ENCODE measurements at places on chromosomes 1 and 21. TPM values are rescaled to one million over a fixed set of nuclear protein-coding genes. Genes with fewer than 3 reads are reported as not detected.

GRCh38 chr1:29062157-29062942 lies 61.4 kb downstream of the TMEM200B start:
- H3K27ac ChIP-seq = no peak overlapping the region
- H3K27me3 ChIP-seq = no peaks in the 10 kb centered on the region
- H3K36me3 ChIP-seq = peaks cover 3% of the 10 kb centered on the region
- no peak for DNase-seq
- H3K4me1 ChIP-seq = no peaks in the 10 kb centered on the region

DNA sequence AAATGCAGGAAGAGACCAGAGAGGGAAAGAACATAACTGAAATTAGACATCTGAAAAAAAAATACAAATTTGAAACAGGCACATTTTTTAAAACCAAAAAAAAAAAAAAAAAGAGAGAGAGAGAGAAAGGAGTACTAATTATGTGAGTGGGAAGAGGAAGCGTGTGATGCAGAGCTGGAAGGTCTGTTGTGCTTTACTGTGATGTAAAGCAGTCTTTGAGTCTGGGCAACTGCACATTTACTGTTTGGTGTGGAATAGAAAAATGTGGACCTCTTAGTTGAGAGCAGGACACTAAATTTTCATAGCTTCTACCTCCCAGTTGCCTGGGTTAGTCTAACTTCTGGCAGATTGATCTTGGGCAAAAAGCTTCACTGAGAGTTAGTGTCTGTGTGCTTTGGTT lies 16.5 kb downstream of the LHX9 start:
- no peak for DNase-seq
- no peak overlapping the region for H3K27ac ChIP-seq
- H3K36me3 ChIP-seq = no peaks in the 10 kb centered on the region
- no peaks in the 10 kb centered on the region for H3K4me1 ChIP-seq

DNA sequence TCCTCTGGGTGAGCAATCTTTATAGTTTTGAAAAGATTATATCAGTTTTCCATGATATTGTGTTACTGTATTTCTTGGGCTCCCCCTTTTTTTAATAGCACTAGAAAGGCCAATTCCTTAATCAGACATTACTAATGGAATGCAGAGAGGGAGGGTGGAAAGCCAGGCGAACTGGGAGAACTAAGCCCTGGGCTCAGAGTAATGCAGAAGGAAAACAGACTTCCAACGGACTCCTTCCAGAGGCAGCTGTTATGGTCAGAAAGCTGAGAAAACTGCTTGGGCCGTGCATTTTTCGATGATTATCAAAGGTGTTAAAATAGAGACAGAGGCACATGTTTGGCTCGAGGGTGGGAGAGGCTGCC lies 206.3 kb downstream of the FOXD2 start:
- no peaks in the 10 kb centered on the region for H3K4me1 ChIP-seq
- H3K27me3 ChIP-seq = no peaks in the 10 kb centered on the region
- no peak overlapping the region for H3K27ac ChIP-seq
- H3K4me3 ChIP-seq = no peak overlapping the region
- no peak for DNase-seq

DNA sequence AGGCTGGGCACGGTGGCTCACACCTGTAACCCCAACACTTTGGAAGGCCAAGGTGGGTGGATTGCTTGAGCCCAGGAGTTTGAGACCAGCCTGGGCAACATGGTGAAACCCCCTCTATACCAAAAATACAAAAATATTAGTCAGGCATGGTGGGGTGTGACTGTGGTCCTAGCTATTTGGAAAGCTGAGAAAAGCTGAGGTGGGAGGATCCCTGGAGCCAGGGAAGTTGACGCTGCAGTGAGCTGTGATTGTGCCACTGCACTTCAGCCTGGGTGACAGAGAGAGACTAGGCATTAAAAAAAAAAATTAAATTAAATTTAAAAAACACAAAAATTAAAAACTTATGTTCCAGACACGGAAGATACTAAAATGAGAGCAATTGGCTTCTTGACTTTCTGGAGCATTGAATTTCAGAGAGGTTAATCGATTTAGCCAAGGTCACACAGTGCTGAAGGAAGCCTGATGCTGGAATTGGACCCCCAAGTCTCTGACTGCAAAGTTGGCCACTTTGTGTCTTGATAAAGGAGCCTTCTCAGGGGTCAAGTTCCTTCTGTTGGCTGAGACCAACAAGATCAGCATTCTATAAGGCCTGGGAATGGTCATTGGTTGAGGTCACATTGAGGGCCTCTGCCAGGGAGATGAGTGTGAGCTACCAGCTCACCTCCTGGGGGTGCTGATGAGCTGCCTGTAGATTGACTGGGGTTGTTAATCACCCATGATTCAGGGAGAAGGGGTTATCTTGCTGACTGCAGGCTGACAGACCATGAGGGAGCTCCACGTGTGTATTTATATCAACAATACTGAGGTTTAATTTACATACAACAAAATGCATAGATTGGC lies 54.3 kb downstream of the RPS6KA1 start:
- H3K36me3 ChIP-seq = no peaks in the 10 kb centered on the region
- H3K4me1 ChIP-seq = no peaks in the 10 kb centered on the region
- H3K4me3 ChIP-seq = no peak overlapping the region
- no peak overlapping the region for H3K27ac ChIP-seq
- no peaks in the 10 kb centered on the region for H3K27me3 ChIP-seq
- DNase-seq = no peak

DNA sequence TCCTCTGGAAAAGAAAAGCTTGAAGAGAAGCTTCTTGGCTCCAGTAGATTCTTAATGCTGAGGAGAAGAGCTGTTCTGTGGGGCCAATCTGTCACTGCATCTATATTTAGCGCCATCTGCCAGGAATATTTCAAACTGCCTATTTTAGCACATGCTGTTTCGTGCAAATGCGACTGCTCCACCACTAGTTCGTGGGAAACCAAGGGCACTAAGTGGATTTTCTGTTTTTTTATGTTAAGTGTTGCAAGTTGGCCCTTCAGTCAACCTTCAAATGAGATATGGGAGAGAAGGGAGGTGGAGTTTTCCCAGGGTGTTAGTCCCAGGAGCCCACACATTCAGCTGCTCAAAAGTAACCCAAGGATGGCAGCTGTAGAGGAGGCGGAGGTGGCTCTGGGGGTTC lies 91.9 kb downstream of the TSEN15 start:
- H3K36me3 ChIP-seq = no peaks in the 10 kb centered on the region
- no peaks in the 10 kb centered on the region for H3K27me3 ChIP-seq
- H3K4me1 ChIP-seq = no peaks in the 10 kb centered on the region

- peaks cover 17% of the 10 kb centered on the region for H3K36me3 ChIP-seq
- DNase-seq = peak; percentile 67
- no peak overlapping the region for H3K4me3 ChIP-seq
- H3K4me1 ChIP-seq = peaks cover 89% of the 10 kb centered on the region
- H3K27ac ChIP-seq = peak overlapping the region; percentile 90
Observed at GRCh38 chr1:99681583-99681982, 35.7 kb downstream of the PALMD start.

- no peak overlapping the region for H3K27ac ChIP-seq
- DNase-seq = no peak
- H3K27me3 ChIP-seq = no peaks in the 10 kb centered on the region
- no peaks in the 10 kb centered on the region for H3K36me3 ChIP-seq
- H3K4me3 ChIP-seq = no peak overlapping the region
Observed at GRCh38 chr21:35512346-35512745, 463.2 kb upstream of the RUNX1 start.

DNA sequence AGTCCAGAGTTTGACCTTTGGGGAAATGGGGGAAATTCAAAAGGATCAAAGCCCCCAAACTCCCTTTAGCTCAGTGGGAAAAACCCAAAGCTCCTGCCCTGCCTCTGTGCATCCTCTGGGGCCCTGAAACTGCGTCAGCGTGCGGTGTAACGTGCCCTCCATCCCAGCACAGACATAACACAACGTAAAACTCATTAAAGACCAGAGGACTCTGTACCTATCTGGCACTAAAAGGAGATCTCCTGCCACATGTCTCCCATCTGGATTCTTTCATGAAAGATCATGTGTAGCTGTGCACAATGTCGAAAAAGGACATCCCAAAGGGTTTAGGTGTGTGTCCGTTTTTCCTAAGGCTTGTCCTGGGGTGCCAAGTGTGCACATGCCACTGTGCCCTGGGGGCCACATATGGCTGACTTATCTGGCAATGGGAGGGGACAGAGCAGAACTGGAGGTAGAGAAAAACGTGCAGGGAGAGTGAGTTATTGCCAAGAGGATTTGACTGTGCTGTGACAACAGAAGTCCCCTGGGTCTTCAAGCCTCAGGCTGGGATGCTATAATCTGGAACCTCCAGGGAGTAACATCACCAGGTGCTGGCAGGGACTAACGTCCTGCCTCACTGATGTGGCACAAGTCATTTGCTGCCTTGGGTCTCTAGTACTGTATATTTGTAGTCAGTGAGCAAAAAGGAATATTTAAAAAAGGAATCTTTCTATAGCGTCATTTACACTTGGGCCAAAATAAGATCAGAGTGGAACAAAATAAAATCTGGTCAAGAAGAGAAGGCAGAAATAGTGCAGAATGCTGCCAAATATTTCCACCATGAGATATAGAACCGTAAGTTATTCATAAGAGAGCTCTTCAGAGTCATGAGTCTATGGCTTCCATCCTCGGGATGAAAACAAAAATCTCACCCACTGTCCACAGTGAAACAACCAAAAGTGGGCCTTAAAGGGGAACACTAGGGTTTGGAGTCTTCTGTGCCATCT lies 52.3 kb downstream of the ITPKB start:
- peak overlapping the region; percentile 65 for H3K27ac ChIP-seq
- no peaks in the 10 kb centered on the region for H3K27me3 ChIP-seq
- no peak overlapping the region for H3K4me3 ChIP-seq
- no peak for DNase-seq
- no peaks in the 10 kb centered on the region for H3K36me3 ChIP-seq

DNA sequence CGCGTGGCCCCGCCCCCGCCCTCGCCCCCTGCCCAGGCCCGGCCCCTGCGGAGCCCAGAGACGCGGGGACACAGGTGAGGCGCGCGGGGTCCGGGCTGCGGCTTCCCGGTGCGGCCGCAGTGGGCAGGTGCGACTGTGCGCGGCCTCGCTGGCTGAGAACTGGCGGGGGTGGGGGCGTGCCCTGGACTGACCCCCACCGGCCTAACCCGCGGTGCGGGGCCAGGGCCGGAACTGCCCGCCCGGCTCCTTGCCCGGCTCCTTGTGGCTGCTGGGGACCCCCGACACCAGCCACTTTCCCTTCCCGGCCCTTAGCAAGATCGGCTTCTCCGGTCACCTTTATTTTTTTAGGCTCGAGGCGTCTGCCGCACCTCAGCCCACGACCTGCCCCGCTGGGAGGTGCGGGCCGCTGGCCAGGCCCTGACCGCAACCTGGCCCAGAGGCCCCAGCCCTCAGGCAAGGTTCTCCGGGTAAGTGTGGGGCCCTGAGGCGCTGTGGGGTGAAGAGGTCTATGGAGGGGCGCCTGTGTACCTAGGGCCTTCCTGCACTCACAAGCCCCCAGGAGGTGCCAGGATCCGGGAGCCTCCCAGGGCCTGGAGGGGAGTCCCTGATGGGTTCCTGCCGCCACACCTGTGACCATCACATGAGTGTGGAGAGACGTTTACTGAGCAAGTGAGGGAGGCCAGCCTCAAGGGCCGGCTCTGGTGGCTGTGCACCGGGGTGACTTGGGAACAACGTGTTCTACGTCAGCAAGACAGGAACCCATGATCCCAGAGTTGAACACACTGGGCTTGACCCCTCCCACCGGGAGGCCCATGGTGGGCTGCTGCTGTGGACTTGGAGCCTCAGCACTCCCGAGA lies at the start of gene SMIM1:
SMIM1 (plus strand) TSS at position 35 of the 857 bp plus-strand sequence. CDS start 2,625 bp downstream, outside the sequence.
- H3K27ac ChIP-seq = peak within 1 kb of the TSS; percentile 61
- no peaks in the 10 kb centered on the region for H3K36me3 ChIP-seq
- H3K4me1 ChIP-seq = peaks cover 6% of the 10 kb centered on the region
- H3K4me3 ChIP-seq = peak within 1 kb of the TSS; percentile 80
- no peak for DNase-seq
- no peaks in the 10 kb centered on the region for H3K27me3 ChIP-seq

DNA sequence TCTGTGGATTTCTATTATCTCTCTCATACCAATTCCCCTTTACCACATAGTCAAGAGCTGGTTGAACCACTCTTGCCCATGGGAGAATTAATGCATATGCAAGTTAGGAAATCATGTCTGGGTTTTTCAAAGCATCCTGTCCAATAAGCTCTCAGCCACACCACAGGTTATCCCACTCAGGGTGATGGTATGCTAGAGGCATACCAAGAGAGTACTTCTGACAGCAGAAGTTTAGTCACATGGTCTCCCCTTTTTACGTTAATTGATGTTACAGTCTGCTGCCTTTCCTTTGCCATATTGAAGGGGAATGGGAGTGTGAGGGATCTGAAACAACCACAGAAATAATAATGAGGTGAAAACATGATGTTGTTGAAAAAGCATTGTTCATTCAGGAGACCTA lies 135.8 kb upstream of the PBX1 start:
- no peak overlapping the region for H3K4me3 ChIP-seq
- no peaks in the 10 kb centered on the region for H3K36me3 ChIP-seq
- H3K27ac ChIP-seq = no peak overlapping the region
- peaks cover 11% of the 10 kb centered on the region for H3K4me1 ChIP-seq

GRCh38 chr1:229227298-229227919 lies 43.5 kb upstream of the RAB4A start:
- peak; percentile 62 for DNase-seq
- no peaks in the 10 kb centered on the region for H3K27me3 ChIP-seq
- no peak overlapping the region for H3K4me3 ChIP-seq
- H3K36me3 ChIP-seq = no peaks in the 10 kb centered on the region
- no peak overlapping the region for H3K27ac ChIP-seq

GRCh38 chr1:220330265-220330664 lies 58.0 kb upstream of the RAB3GAP2 start:
- DNase-seq = no peak
- H3K4me3 ChIP-seq = no peak overlapping the region
- H3K27me3 ChIP-seq = no peaks in the 10 kb centered on the region
- H3K27ac ChIP-seq = no peak overlapping the region
- no peaks in the 10 kb centered on the region for H3K4me1 ChIP-seq

GRCh38 chr1:214026985-214027384 lies 39.2 kb downstream of the PROX1 start:
- no peaks in the 10 kb centered on the region for H3K36me3 ChIP-seq
- no peak overlapping the region for H3K27ac ChIP-seq
- H3K4me3 ChIP-seq = no peak overlapping the region
- DNase-seq = no peak
- H3K27me3 ChIP-seq = no peaks in the 10 kb centered on the region
- H3K4me1 ChIP-seq = peaks cover 18% of the 10 kb centered on the region

GRCh38 chr1:5887349-5887970 lies 104.8 kb downstream of the NPHP4 start:
- no peak overlapping the region for H3K4me3 ChIP-seq
- no peaks in the 10 kb centered on the region for H3K4me1 ChIP-seq
- H3K36me3 ChIP-seq = no peaks in the 10 kb centered on the region
- no peaks in the 10 kb centered on the region for H3K27me3 ChIP-seq
- H3K27ac ChIP-seq = no peak overlapping the region

- peaks cover 22% of the 10 kb centered on the region for H3K27me3 ChIP-seq
- no peaks in the 10 kb centered on the region for H3K36me3 ChIP-seq
- no peaks in the 10 kb centered on the region for H3K4me1 ChIP-seq
- H3K27ac ChIP-seq = no peak overlapping the region
- no peak overlapping the region for H3K4me3 ChIP-seq
- DNase-seq = no peak
Observed at GRCh38 chr1:119003413-119004128, 15.4 kb upstream of the TBX15 start.

GRCh38 chr1:173502104-173502503 lies 25.0 kb downstream of the PRDX6 start:
- no peak overlapping the region for H3K4me3 ChIP-seq
- no peaks in the 10 kb centered on the region for H3K27me3 ChIP-seq
- no peaks in the 10 kb centered on the region for H3K4me1 ChIP-seq
- no peaks in the 10 kb centered on the region for H3K36me3 ChIP-seq
- DNase-seq = no peak

TNFRSF18 gene
- total RNA-seq = not detected

CCDC30 gene
- 2.9 TPM for total RNA-seq

CA6 gene
- not detected for total RNA-seq

OR2T33 gene
- not detected for total RNA-seq

HSPG2 gene
- 108 TPM for total RNA-seq

GOLPH3L gene
- 9.8 TPM for total RNA-seq

PRDX1 gene
- 554 TPM for total RNA-seq

KRTAP7-1 gene
- not detected for total RNA-seq

SLC35F3 gene
- not detected for total RNA-seq
